ENCODE measurements at places on chromosomes 16 and 17.

DNA sequence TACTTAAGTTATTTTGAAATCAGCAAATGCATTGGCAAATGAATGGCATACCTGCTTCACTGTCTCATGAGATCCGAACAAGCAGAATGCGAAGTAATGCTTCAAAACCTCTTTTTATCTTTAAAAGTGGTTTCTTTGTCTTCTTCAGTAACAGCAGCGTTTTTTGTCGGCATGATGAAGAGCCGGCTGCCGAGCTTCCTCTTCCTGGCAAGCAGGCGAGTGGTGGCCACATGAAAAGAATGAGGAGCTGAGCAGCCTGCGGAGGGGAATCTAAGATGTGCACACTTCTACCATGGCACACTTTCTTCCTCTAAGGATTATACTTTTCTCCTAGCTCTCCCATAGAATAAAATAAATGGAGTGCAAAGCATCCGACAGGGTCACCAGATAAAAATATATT is 42.4 kb upstream of the AKTIP start:
- no peak for DNase-seq

- no peak for DNase-seq
These were observed 59.2 kb upstream of the ADORA2B start for GRCh38 chr17:15885770-15886169.

DNA sequence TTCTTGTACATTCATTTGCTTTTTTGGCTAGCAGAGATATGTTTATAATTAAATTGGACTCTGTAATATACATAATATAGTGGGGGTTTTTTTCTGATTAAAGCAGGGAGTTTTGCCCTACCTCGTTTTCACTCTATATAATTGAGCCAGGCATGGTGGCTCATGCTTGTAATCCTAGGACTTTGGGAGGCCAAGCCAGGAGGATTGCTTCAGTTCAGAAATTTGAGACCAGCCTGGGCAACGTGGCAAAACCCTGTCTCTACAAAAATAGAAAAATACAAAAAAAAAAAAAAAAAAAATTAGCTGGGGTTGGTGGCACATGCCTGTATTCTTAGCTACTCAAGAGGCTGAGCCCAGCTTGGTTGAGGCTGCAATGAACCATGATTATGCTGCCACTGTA is 42.2 kb downstream of the PAFAH1B1 start:
- no peak for DNase-seq

GRCh38 chr16:11130978-11131665 is 124.9 kb downstream of the SOCS1 start:
- no peak for DNase-seq

DNA sequence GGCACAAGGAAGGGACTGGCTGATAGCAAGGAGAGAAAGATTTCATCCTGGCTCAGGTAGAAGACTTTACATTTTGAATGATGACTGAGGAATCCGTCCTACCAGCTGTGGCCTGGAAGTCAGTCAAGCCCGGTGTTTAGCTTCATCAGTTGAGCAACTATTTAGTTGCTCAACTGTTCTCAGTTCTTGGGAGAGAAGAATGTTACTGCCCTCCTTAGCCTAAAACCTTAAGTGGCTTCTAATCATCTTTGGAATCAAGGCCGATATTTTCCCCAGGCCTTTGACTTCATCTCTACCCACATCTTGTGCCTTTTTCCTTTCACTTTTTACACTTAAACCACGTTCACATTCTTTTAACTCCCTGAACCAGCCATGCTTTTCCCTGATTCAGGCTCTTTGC is 17.3 kb upstream of the RBL2 start:
- no peak for DNase-seq

GRCh38 chr16:49781401-49781800 is 74.5 kb downstream of the ZNF423 start:
- no peak for DNase-seq

GRCh38 chr17:81432941-81433340 is 37.7 kb downstream of the BAHCC1 start:
- no peak for DNase-seq

DNA sequence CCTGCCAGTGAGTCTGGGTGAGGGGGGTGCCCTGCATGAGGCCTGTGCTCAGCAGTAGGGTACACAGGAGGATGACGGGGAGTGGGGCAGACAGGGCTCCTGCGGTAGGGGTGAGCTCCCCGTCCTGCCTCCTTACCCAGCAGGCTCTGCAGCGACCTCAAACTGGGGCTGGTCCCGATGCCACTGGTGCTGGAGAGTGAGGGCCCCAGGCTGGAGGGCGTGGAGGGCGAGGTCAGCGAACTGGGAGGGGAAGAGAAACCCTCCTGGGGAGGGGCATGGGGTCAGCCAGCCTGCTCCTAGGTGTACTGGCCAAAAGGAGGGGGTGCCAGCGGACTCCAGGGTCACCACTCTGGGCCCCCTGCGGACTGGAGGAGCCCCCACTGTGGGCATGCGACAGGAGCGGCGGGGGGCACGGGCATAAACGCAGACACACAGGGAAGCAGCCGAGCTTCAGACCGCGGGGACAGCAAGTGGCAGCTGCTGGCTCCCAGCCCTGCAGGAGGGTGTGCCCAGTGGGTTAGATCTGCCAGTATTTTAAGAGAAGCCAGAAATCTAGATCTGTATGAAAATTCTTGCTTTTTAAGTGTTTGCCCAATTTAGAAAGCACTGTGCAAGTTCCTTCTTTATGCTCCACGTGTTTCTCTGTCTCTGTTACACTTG is 9.0 kb upstream of the VASN start:
- no peak for DNase-seq

DNA sequence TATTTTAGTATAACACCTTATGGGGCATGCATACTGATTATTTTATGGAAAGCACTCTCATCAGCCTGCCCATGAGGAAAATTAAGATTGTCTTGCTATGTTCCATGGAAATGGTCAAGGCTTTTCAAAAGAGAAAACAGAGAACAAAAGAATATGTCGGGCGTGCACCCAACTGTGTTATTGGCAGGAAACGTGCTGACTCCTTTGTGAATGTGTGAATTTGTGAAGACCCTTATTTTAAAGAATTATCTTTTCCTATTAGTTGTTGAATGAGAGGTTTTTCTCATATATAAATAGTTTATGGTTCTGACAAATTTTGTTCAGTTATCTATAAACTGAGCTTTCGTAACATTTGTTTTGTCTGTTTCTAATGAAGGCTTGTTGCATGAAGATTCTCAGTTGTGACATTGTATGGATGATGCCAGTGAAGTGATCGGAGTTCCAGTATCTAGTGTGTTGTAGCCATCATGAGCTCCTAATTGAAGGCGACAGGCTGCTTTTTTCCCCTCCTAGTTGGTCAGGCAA is 180.0 kb downstream of the BCAS3 start:
- DNase-seq = no peak

DNA sequence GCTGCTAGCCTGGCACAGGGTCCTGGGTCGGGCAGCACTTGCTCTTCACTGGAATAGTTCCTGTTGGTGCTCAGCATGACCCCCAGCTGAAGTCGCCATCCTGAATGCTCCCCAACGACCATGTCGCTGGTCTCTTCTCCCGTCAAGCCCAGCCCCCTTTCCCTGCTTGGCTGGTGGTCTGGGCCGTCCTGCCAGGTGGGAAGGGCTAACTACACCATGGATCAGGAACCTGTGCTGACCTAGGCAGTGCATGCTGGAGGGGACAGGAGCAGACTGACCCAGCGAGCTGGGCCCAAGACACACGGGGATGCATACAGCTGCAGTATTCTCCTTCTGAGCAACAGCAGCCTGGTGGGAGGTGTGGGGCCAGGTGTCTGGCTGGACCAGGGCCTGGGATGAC is 9.2 kb upstream of the SREBF1 start:
- DNase-seq = no peak

- peak; percentile 85 for DNase-seq
These were observed 201.7 kb upstream of the NLRP1 start for GRCh38 chr17:5785867-5786509.

DNA sequence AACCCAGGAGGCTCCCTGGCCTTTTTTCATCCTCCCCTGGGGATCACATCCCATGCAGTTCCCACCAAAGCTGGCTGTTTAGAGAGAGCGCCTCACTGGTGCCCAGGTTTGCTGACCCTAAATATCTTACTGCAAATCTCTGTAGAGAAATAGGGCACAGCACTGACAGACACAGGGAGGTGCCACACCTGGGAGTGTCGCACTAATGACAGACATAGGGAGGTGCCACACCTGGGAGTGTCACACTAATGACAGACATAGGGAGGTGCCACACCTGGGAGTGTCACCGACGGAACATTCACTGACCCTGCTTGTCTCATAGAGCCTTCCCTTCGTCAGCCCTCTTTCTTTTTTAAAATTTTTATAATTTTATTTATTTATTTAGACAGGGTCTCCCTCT is 25.6 kb downstream of the UNK start:
- DNase-seq = no peak

DNA sequence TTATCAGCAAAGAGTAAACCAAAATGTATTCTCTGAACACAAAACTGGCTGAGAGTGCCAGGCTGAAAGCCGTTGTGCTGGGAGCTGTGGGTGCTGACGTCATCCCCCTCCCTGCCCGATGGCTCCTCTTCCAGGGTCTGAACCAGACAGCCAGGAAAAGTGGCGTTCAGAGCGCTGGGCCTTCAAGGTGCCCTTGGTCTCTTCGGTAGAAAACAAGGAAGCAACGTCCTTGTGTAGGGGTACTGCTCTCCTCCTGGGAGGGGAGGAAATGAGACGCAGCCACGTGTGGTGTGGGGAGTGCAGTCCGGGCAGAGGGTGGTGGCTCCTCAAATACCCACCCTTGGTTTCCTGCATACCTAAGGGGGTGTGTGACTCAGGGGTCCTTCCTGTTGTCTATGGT is 394.7 kb downstream of the SEC14L1 start:
- DNase-seq = no peak

DNA sequence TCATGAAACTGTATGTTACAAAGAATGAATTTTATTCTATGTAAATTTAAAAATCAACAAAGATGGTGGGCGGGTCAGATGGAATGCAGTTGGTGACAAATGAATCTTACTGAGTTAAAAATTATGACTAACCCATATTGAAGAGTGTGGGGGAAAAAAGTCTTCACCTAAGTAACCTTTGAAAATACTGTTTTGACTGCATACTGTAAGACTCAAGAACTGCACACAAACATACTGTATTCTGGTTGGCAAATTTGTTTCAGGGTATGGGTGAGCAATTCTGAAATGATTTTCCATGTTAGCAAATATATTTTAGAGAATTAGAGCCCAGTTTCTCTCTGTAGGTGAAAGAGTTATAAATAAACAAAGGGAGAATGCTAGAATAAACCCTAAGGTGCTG is 153.7 kb upstream of the KCNJ18 start:
- DNase-seq = no peak

DNA sequence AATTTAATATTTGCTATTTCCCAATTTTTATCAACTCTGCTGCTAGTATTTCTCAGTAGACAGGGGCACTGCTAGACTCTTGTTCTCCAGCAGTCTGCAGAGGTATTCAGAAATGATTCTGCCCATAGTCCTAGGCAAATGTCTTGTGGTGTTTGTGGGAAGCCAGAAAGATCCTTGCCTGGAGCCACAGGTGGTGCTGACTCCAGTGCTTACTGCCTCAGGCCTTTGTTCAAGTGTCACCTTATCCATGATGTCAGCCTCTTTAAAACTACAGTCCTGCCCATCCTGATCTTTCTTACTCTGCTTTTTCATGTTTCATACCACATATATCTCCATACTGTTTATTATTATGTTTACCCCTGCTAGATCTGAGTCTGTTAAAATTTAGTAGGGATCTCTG is 26.5 kb downstream of the ZSWIM7 start:
- DNase-seq = no peak

GRCh38 chr16:20683812-20684211 is 13.7 kb downstream of the ACSM1 start:
- no peak for DNase-seq

DNA sequence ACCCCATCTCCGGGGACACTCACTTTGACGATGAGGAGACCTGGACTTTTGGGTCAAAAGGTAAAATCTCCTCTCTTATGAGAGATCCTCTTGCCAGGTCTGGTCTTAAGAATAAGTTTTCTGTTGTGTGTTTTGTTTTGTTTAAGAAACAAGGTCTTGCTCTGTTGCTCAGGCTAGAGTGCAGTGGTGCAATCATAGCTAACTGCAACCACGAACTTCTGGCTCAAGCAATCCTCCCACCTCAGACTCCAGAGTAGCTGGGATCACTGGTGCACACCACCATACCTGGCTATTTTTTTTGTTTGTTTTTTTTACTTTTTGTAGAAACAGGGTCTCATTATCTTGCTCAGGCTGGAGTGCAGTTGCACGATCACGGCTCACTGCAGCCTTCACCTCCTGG is 4.1 kb downstream of the MMP25 start:
- no peak for DNase-seq

DNA sequence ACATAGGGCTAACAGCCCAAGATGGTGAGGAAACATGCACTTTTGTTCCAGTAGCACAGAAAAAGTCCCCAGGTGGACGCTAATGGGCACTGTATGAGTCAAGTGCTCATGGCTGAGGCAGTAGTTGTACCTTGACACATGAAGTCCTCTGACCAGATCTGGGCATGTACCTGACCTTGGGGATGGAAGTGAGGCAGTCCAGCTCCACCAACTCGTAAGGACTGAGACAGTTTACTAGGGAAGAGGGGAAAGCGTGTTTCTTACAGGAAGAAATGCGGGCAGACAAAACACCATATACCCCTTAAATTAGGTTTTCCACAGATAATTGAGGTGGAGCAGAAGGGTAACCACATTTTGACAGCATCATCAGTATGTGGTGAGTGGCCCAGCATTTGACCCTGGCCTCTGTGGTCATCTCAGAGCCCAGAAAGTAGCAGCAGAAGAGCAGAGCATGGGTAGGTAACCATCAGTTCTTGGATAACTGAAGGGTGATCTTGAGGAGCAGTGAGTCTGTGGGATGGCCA is 32.4 kb upstream of the METTL9 start:
- no peak for DNase-seq

GRCh38 chr16:84672276-84673202 is 24.2 kb downstream of the KLHL36 start:
- peak; percentile 59 for DNase-seq

DNA sequence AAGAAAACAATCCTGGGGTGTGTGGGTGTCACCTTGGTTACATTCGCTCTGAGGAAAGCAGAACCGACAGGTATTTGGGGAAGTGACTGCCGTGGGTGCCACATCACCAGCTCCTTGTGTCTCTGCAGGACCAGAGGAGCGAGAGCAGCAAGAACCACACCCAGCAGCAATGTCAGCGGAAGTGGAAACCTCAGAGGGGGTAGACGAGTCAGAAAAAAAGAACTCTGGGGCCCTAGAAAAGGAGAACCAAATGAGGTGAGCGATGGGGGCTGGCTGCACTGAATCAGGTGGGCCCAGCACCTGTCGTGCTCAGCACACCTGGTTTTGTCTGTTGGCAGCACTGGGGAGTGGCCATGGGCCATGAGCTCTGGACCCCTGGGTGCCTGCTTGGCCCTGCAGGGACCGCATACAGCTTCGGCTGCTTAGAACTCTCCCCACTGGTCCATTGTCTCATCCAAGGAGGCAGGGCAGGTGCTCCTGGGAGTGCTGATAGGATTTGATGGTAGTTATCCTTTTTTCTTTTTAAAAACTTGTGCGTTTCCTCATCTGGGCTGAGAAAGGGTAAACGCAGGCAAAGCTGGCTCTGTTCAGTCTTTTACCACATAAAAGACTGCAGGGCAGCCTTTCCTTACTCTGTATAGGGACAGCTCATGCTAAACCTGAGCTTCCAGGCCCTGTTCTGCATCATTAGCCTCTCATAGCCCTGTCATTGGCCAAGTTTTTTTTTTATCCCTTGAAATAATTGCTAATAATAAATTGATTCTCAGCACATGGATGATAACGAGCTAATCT is 29.4 kb downstream of the HMOX2 start:
- peak; percentile 30 for DNase-seq

All from fibroblast of skin of back (primary cell).